NK-92 treated with Interleukin-12 subunit alpha and Interleukin-12 subunit beta, amount 100 ng/mL, for 24 hours (cell line): ENCODE measurements at places on chromosomes 4 and X.

GRCh38 chrX:33062041-33062440 lies 149.3 kb downstream of the DMD start:
- no peak for DNase-seq

DNA sequence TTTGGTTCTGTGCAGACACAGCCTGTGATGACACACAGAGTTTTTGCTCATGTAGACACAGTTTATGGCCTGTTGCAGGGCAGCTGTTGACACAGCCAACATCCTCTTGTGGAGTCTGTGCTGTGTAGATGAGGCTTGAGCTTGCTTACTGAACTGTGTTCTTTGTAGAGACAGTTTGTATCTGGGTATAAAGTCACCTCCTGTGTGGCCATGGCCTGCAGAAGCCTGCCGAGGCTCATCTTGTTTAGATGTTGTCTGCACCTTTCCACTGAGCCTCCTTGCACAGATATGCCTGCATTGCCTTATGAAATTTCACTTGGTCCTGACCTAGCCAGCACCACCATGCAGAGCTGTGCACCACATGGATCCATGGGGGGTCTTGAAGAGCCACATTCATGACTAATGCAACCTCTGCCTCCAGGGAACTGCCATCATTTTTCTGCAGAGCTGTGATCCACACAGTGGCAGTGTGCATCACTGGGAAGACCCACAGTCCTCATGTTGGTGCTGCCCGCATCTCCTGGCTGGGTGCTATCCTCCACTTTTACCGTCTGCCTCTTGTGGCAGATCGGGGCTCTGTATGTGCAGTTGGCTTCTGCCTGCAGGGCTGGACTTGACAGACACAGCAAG lies 198.0 kb upstream of the MAMLD1 start:
- no peak for DNase-seq

DNA sequence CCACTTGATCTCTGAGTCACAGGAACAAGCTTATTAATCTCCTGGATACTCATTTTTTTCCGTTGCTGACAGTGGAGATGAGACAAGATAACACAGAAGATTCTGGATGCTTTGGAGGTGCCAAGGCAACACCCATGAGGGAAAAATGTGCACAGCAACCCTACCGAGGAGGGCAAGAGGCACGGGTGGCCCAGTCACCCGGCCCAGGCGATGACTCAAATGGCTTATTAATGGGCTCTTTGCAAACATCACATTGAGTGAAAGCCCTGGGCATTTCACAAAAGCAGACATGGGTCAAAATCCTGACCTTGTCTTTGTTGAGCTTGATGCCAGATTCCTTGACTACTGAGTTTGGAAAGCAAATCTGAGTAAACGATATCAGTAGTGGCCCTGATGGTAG lies 315.1 kb downstream of the STK32B start:
- DNase-seq = no peak

- DNase-seq = no peak
These were observed 107.0 kb downstream of the PCDH18 start for GRCh38 chr4:137425281-137425680.

DNA sequence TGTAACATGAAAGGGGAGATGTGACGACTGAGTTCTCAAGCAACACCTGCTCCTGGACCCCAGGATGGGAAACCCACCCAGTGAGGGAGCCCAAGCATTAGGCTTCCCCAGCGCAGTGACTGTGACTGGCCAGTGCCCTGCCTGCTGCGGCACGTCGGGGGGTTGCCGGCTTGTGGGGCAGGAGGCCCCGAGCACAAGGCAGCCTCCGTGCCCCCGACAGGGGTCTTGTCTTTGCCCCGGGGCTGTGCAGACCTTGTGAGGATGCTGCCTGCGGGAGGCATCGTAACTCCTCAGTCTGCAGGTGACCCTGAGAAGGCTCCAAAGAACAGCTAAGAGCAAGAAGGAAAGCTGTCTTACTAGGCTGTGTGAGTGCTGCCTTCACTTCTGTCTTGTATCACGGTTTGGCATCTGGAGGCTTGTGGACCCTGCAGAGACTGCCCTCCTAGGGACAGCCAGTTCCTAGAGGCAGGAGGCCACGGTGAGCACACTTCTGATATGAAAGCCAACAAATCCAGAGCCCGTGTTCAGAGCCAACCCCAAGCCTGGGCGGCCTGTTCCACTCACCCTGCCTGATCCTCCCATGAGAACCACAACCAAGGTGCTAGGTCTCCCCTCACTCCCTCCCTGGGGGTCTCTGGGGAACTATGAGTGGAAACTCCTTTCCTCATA lies 47.7 kb downstream of the FGFRL1 start:
- no peak for DNase-seq

DNA sequence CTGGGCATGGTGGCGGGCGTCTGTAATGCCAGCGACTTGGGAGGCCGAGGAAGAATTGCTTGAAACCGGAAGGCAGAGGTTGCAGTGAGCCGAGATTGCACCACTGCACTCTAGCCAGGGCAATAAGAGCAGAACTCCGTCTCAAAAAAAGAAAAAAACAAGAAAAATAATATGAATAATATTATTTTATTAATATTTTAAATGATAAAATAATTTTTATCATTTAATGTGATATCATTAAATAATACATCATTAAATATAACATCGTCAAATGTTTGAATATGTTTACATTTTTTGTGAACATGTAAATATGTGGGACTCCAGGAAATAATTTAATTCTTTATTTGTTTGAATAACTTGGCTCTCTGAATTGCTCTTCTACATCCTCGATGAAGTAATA lies 15.5 kb downstream of the UNC5C start:
- no peak for DNase-seq

- no peak for DNase-seq
These were observed 119.0 kb upstream of the WDR17 start for GRCh38 chr4:175946472-175947116.

- no peak for DNase-seq
These were observed 10.5 kb upstream of the ENPP6 start for GRCh38 chr4:184228056-184228705.

GRCh38 chr4:13527981-13528820 lies 16.1 kb downstream of the NKX3-2 start:
- no peak for DNase-seq

GRCh38 chr4:148068065-148068911 lies 336.4 kb downstream of the ARHGAP10 start:
- no peak for DNase-seq

- DNase-seq = no peak
These were observed 11.1 kb downstream of the NDNF start for GRCh38 chr4:121061215-121061614.

GRCh38 chr4:112726041-112726440 lies 89.1 kb downstream of the LARP7 start:
- DNase-seq = no peak

DNA sequence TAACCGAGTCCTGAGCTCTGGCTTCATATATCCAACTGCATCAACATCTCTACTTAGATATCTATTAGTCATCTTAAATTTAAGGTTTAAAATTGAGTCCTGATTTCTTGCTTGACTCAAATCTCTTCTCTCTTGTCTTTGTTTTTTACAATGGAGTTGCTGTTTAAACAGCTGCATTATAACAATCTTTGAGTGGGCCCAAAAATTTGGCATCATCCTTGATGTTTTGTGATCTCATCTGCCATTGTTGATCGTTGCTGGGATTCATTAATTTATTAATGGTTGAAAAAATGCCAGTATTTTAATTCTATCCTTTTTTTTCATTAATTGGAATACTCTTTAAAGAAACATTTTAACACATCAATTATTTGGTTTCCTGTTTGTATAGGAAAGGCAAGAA lies 82.2 kb downstream of the STIM2 start:
- DNase-seq = no peak

GRCh38 chr4:41458689-41459088 lies 79.3 kb upstream of the LIMCH1 start:
- DNase-seq = no peak

GRCh38 chrX:47447607-47448006 lies 35.4 kb downstream of the ZNF41 start:
- DNase-seq = no peak

GRCh38 chr4:169723207-169723965 lies 34.4 kb downstream of the HPF1 start:
- no peak for DNase-seq
